Right forelimb (tissue), 1 donor: ENCODE measurements at places on chromosomes 5 and 9.

DNA sequence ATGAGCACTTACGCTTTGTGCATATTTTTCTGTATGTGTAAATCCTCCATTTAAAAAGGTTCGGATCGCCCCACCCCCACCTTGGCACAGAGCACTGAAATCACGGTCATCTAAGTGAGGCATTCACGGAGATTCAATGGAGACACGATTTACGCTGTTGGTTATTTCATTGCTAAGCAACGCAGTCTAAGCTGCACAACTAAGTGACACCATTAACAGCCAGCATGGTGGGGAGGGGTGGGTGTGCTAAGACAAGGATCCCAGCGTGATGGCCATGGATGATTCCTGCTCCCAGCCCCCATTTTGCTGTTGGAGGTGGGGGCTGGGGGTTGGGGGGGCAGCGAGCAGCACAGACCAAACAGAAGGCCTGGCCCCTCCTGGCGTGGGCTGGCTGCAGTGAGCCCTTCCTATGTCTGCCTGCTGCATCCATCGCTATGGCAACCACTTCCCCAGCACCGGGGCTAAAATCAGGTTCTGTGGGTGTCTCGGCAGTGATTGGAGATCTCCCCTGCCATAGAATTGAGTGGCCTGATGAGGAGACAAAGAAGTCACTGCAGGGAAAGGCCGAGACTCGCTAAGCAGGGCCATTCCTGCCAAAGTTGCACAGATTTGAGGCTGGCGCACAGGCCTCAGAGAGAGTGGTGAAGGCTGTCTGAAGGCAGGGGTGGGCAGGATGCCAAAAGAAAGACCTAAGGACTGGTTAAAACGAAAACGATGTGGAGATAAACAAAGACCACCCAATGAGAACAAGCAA lies 14.3 kb upstream of the MARCHF6 start:
- DNase-seq, result no peak

DNA sequence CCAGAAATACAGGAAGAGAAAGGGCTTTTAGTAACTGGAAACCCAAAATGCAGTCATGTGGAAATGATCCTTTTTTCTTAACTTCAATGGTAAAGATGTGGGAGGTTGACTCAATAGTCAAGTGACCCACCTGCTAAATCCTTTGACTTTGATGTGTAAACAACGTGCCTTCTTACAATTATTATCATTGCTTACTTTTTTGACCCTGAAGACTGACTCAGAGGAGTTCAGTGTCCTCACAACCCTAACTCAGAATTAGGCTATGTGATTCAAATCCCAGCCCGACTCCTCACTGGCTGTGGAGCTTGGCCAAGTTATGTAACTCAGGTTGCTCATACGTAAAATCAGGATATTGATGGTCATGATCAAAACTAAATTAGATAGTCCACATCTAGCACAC lies 27.9 kb downstream of the ANXA1 start:
- no peak for DNase-seq

DNA sequence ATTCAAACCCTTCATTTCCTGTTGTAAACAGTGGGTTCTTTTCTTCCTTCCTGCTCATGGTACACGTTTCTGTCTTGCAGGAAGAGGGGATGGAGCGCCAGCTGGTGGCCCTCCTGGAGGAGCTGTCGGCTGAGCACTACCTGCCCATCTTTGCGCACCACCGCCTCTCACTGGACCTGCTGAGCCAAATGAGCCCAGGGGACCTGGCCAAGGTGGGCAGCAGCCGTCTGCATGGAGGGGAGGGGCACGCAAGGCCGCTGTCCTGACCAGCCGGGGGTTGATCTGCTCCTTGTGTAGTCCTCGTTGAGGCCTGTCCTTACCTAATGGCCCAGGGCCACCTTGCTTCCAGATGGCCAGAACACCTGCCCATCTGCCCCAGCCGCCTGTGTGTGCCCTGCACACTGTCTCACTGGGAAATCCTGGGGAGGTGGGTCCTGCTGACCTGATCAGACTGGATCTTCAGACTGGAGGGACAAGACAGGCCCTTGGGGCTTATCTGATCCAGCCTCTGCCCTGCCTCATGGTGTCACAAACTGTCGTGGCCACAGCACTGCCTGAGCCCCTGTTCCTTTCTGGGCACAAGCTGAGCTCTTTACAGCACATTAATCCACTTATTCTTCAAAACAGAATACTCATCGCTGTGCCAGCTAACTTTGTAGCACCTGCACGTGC lies 44.7 kb downstream of the LRSAM1 start:
- DNase-seq, result no peak

GRCh38 chr5:78776637-78777036 lies 128.1 kb upstream of the LHFPL2 start:
- no peak for DNase-seq

- DNase-seq, result no peak
Observed at GRCh38 chr5:114952876-114953275, 216.8 kb downstream of the TRIM36 start.

GRCh38 chr5:108649646-108650045 lies 98.1 kb upstream of the FER start:
- DNase-seq, result no peak

DNA sequence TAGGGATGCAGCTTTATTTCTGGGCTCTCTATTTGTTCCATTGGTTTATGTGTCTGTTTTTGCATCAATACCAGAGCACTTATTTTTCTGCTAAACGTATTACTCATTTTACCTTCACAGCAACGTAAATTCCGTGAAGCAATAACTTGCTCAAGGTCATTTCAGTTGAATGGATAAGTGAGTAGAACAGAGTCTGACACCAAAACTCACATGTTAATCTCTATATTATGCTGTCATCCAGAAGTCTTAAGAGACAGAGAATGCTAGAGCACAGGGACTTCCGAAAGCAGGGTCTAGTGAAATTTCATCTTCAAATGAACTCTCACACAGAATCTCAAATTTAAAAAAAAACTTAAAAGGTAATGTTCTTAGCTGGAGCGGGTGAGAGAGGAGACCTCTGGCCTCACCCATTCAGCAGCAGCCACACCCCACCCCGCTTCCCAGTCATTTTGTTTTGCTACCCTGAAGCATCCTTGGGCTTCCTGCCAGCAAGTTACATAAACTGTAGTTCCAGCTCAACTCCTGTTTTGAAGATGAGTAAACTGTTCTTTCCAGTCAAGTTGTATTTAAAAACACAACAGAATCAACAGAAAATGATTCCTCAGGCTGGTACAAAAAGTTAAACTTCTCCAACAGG lies 69.3 kb downstream of the TRIM36 start:
- no peak for DNase-seq

GRCh38 chr5:68834491-68834981 lies 259.3 kb upstream of the SLC30A5 start:
- DNase-seq, result no peak

DNA sequence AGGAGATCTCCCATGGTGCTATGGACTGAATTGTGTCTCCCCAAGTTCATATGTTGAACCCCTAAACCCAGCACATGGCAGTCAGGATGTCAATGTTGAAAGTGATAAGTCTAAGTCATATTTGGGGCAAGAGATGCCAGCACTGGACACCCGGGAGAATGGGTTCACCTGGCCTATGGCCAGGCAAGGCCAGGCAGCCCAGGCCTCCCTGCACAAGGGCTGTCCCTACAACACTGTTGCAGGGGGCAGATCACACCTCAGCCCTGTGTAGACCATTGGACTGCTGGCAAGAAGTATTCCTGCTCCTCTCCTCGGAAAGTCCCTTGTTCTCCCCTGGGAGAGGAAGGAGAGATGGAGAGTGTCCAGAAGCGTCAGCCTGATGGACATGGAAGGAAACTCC lies 240.5 kb downstream of the GADD45G start:
- DNase-seq, result no peak

DNA sequence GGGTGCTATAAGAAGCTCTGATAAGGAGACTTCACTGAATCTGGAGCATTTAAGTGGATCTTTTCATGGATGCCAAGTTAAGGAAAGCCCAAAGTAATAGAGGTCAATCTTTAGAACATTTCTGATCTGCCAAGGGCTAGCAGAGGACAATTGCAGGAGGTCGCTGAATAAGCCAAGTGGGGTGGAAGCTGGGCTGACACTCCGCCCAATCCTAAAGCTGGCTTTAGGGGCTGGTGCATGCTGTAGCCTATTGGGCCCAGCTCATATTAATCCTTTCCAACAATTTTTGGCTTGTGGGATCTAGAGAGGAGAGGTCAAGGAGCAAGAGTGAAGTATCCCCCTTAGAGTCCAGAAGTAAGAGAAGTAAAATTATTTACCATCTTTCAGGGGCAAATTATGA lies 526.5 kb downstream of the RAB3C start:
- DNase-seq, result no peak

DNA sequence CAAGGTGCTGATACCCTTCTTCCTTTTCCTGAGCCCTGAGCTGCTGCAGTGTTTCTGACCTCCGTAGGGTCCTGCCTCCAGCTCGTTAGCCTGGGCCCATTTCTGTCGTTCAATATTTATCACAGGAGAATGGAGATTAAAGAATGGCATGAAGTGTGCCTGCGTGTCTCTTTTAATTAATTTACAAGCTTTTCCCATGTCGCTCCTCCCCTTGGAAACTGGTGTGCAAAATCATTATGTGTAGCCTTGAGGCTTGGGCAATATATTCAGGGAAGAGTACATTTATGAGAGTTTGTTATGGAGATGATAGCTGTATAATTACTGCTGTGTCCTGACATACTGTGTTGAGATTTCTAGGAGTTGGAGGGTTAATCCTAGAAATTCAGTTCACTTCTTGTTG lies 99.7 kb downstream of the PCSK5 start:
- no peak for DNase-seq

DNA sequence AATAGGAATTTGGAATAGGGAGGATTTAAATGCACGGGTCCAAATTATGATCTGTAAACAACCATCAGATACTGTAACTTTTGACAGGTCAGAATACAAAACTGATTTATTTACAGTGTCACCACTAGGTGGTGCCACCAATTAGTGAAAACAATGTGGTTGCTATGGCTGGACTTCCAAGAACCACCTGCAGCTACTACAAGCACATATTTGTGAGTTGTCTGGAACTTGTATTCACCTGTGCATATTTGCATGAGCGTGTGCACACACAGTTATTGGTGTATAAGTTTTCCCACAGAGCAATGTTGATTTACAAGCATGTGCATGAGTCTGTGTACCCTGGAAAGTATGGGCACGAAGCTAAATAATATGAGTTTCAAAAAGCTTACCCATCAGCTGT lies 3.0 kb upstream of the HRCT1 start:
- peak; percentile 55 for DNase-seq

DNA sequence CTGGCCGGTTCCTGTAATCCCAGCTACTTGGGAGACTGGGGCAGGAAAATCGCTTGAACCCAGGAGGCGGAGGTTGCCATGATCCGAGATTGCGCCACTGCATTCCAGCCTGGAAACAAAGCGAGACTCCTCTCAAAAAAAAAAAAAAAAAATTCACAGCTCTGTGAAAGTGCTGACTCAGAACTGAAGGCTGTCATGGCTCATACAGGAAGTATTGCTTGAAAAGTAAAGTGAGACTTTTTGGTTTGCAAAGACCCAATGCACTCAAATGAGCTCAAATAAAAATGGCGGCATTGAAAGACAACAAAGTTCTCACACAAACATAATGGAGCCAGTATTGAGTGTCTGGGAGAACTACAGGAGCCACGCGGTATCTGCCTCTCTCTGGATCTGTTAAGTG lies 202.1 kb downstream of the FBXL7 start:
- no peak for DNase-seq

GRCh38 chr9:3262826-3263529 lies 262.8 kb downstream of the RFX3 start:
- no peak for DNase-seq

GRCh38 chr5:132245593-132245992 lies 11.9 kb upstream of the PDLIM4 start:
- DNase-seq, result no peak

DNA sequence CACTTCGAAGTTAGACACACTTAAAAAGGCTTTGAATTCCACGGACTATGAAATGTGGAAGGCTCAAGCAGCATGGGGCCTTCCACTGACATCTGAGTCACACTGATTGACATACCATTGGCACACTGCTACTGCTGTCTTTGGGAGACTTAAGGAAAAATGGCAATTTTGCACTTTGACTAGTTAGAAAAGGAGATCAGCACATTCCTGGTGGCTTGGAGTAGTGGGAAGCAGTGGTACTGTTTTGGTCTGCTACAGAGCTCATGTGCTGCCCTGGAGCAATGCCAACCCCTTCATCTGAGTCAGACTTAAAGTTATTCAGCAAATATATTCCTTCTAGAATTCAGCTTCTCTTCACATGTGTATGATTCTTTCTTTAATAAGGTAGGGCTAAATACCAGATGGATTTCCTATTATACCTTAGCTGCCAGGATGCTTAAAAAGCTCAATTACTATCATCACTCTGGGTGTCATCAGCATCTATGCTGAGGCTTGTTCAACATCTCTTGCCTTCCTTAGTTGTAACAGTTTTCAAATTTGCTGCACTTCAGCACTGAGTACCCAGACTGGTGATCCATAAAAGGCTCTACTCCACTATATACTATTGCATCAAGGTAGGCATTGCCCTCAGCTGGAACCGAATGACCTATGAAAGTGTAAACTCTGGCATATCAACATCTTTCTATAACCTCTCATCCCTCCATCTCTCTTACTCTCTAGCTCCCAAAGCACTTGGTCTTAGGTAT lies 42.3 kb upstream of the MOCS2 start:
- DNase-seq, result no peak

DNA sequence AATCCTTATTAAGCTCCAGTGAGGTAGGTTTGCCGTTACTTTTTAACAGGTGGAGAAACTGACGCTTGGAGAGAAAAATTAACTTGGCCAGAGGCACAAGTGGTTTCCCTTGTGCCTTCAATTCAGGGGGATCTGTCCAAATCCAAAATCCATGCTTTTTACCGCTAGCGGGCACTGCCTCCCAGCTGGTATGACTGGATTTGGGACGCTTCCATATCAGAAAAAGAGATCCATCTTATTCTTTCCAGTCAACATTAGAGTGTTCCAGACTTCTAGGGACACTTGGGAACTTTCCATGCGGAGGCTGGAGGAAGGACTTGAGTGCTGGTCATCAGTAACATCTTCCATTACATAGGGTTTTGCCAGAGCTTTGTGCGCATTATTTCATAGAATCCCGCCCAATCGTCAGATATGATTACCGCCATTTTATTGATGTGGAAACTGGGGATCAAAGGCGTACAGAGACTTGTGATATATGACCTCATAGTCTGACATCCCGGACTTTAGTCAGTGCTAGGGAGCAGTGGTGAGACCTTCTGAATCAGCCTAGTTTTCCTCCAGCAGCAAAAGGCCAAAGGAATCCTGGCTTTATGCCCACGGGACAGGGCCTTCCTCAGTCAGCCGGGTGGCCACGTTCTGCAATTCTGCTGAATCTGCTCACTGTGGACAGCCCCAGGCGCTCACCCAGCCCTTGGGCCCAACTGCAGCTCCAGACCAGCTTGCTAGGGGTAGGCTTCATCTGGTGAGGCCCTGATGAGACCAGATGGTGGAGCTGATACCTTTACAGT lies 1.1 kb upstream of the GNPDA1 start:
- no peak for DNase-seq

DNA sequence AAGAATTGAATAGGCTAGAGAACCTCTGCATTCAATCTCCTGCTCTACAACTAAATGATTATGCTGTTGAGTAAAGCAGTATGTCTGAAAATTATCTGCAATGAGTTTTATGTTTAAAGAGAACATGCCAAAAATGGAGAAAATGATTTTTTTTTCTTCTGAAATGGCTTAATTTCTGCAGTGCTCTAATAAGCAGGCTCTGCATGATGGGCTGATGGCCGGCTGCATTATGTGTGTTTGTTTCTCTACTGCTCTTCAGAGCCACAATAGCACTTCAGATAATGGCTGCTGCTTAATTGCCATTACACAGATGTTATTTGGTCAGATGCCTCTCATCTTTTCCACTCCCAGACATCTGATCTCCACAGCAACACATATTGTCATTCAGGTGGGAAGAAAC lies 286.4 kb upstream of the DMAC1 start:
- DNase-seq, result no peak
